Activated CD4-positive, alpha-beta T cell treated with anti-CD3 and anti-CD28 coated beads, Interleukin-2, amount 10 ng/mL, durations not matched to agents 7 days and 5 days (primary cell): ENCODE measurements at places on chromosomes 1 and 21. TPM values are rescaled to one million over a fixed set of nuclear protein-coding genes. Genes with fewer than 3 reads are reported as not detected.

SPRR2F gene
- total RNA-seq = not detected

TCHH gene
- total RNA-seq = 0.05 TPM

RGS7 gene
- not detected for total RNA-seq

PEA15 gene
- total RNA-seq = 32.5 TPM

CD247 gene
- 251 TPM for total RNA-seq

ASCL5 gene
- total RNA-seq = not detected

AGT gene
- not detected for total RNA-seq

PADI4 gene
- total RNA-seq = 0.17 TPM

FOXD2 gene
- 0.15 TPM for total RNA-seq

CA6 gene
- total RNA-seq = 0.25 TPM

SERPINC1 gene
- 0.17 TPM for total RNA-seq

CFAP74 gene
- not detected for total RNA-seq

BMP8A gene
- total RNA-seq = not detected

LEFTY1 gene
- total RNA-seq = not detected

MROH9 gene
- not detected for total RNA-seq

MSH4 gene
- 0.46 TPM for total RNA-seq

IL12RB2 gene
- total RNA-seq = 29.3 TPM

KIAA1614 gene
- total RNA-seq = 0.22 TPM

OR10Z1 gene
- not detected for total RNA-seq

ETV3 gene
- 37.5 TPM for total RNA-seq

PLA2G5 gene
- total RNA-seq = not detected

FAM43B gene
- total RNA-seq = not detected

OR2L3 gene
- not detected for total RNA-seq

CHD5 gene
- total RNA-seq = 0.67 TPM

SPATA45 gene
- not detected for total RNA-seq

MARK1 gene
- total RNA-seq = not detected

PLD5 gene
- not detected for total RNA-seq

BTBD8 gene
- 2.7 TPM for total RNA-seq

FCRL2 gene
- not detected for total RNA-seq

GJA9 gene
- total RNA-seq = not detected

PIP5K1A gene
- 61.6 TPM for total RNA-seq

BRWD1 gene
- total RNA-seq = 33.0 TPM

AMY2A gene
- total RNA-seq = not detected

FAM78B gene
- 0.35 TPM for total RNA-seq

MIXL1 gene
- total RNA-seq = not detected

NFYC gene
- total RNA-seq = 99.2 TPM

TGFB2 gene
- total RNA-seq = not detected

ZNF683 gene
- 0.17 TPM for total RNA-seq

WDR64 gene
- total RNA-seq = 0.21 TPM

MYCL gene
- total RNA-seq = not detected

LORICRIN gene
- not detected for total RNA-seq

GNG12 gene
- total RNA-seq = not detected

AADACL3 gene
- total RNA-seq = not detected
